ENCODE measurements at places on chromosomes 11 and 22.

- DNase-seq: no peak
Measured at GRCh38 chr11:45298718-45299117, 12.6 kb upstream of the SYT13 start.

- no peak for DNase-seq
Measured at GRCh38 chr22:32919629-32920028, 118.1 kb downstream of the TIMP3 start.

- DNase-seq: no peak
Measured at GRCh38 chr11:102155676-102156075, 45.4 kb downstream of the YAP1 start.

DNA sequence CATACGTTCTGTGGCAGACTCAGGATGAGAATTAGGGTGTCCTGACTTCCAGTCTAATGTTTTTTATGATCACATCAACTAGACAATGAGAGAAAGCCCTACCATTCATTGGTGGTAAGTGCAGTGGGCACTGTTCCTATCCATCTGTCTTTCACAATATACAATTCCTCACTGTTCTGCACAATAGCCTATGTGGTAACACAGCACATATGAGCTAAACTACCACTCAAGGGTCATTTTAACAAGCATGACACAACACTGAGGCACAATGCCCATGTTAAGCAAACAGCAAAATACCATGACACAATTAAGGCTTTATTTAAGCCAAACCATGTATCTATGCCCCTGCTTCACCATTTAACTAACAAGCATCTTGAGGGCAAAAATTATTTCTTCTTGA is 52.3 kb downstream of the SIK3 start:
- no peak for DNase-seq

DNA sequence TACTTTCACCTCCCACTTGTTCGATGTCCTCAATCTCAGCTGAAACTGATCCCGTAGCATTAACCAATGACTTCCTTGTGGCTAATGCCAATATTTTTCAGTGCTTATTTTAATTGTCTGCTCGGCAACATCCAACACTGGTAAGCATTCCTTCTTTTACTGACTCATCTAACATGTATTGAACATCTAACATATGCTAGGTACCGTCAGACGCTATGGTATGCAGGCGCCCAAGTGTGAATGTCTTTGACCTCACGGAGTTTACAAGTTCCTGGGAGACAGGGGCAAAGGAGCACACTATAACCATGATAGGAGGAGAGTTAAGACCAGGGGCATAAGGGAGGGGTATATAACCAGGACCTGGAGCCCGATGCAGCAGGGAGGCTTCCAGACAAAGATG is 1.7 kb downstream of the BRMS1 start:
- DNase-seq: no peak

GRCh38 chr11:70669871-70670675 is 271.7 kb downstream of the CTTN start:
- no peak for DNase-seq

DNA sequence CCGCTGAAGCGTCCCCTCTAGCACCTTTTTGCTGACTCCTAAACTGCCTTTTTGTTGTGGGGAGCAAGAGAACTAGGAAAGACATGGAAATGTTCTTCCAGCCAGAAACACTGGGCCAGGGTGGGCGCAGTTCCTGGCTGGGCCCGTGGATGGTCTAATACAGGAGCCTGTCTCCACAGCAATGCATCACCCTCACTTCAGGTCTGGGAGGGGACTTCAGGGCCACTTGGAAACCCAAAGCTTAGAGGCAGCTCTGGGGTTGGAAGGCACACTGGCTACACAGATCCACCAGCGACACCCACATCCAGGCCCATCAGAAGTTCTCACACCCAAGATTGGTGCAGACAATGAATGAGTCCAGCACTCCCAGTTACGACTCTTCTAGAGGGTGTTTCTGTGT is 120.3 kb downstream of the ETS1 start:
- DNase-seq: no peak

DNA sequence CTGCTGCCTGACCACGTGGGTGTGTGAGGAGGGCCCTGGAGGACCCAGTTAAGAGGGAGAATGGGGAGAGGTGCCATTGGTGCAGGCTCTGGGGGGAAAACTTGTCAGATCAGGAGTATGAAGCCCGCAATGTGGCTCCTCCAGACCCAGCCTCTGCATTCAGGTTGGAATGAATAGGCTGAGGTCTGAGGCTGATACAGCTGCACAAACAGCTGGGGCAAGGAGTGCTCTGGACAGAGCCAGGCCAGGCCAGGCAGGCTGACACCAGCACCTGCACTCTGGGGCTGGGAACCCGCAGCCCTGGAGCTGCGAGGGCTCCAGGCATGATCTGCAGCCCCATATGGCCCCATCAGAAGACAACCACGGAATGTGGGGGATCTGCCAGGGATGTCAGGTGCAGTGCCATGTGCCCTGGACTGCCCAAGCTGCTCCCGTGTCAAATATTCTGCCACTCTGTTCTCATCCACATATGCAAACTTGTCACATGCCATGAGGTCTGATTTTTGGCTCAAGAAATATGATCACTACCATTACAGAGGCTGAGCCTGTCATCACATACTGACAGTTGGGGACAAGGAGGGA is 27.2 kb upstream of the KCNJ11 start:
- no peak for DNase-seq

DNA sequence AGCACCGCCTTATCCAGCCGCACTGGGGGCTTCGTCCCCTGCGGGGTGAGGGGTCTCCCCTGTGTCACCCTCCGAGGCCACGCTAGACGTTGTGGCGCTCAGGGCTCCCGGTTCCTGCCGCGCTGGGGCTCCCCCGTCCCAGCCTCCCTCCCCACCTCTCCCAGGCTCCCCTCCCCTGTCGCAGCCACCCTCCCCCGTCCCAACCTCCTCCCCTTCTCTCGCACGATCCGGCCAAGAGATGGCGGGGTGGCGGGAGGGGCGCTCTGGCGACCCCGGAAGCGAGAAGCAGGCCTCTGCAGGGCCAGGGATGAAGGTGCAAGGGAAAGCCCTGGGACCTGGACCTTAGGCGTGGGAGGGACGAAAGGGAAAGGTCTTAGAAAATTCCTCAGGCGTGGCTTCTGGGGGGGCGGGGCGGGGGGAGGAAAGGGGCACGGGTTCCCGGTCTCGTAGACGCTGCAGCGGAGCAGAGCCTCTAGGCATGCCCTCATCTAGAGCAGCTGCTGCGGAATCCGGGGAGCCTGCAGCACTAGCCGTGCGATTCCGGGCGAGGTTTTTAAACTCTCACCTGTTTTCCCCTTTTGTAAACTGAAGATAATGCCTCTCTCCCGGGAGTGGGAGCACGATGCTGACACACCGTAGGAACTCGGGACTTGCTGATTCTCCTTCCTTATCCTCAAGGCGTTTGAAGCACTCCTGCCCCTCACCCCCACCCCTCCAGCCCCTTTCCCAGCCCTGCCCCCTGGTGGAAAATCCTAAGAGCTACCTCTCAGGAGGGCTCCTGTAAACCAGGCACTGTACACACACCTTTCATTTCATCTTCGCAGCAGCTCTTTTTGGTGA is 14.4 kb downstream of the KCNJ5 start:
- no peak for DNase-seq

GRCh38 chr11:6557761-6558674 is 45.4 kb downstream of the RRP8 start:
- no peak for DNase-seq

- DNase-seq: no peak
Measured at GRCh38 chr11:64058494-64058893, 22.8 kb downstream of the FLRT1 start.

DNA sequence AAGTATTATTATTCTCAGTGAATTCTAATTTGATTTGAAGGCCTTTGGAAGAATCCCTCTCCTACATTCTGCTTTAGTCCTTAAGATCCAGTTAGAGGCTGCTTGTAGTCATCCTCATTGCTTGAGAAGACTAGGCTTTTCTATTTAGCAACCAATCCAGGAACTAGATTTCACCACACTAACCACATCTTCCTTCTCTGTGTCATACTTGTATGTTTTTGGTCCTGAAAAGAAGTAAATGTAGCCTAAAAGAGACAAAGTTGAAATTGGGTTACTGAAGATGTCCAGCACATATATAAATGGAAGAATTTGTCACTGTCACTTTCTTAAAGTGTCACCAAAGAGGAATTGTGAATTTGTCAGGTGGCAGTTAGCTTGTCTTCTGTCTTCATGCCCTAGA is 46.6 kb upstream of the MMP7 start:
- DNase-seq: no peak

DNA sequence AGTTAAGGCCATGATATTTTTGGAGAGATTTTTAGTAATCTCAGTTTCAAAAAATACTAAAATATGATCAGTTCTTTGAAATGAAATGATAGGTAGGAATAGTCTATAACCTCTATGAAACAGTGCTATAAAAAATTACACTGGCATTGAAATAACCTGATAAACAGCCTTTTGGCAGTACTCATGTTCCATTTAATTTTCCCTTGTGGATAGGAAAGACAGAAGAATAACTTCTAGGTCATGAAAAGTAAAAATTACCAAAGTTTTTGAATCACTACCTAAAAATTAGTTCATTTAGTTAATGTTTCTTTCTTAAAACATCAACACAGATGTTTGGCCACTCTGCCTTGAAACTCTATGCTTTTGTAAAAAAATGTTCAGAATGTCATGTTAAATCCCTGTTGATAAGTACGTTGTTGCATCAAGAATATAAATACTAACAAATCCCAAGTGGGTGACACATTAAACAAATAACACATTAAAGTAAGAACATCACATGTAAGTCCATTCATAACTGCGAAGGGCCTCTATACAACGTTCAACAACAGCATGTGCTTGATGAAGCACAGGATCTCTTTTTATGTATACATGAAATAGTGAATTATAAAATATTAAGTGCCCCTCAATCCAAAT is 290.2 kb downstream of the SWAP70 start:
- no peak for DNase-seq

DNA sequence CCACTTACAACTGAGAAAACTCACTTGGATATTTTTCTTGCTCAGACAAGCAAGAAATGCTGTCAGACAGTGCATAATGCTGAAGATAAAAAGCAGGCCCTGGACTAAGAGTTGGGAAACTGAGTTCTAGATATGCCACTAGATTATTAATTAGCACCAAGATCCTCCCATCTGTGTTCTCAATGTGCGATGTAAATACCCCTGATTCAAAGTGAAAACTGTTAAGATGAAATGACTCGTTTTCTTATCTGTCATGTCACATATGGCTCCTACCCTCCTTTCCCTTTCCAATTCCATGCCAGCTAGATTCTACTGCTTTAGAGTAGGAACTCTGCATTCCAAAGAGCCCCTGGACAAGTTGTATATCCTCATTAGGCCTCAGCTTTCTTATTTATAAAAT is 88.9 kb upstream of the CLNS1A start:
- DNase-seq: no peak

GRCh38 chr11:39327302-39327701 is 2132.2 kb downstream of the LRRC4C start:
- DNase-seq: no peak

DNA sequence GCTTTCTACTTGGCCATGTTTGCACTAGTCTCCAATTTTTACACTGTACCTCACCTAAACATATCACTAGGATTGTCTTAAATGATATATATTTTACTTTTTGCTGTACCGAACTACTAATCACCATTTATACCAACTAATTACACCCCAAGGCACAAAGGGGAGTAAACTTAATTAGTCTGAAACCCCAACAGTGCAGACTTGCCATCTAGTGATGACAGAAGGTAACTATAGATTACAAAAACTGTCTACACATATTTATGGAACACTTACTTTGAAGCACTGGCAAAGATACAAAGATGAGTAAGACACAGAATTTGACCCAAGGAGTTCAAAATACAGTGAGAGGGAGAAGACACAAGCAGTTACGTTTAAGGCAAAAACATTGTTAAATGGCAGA is 139.7 kb downstream of the CNTN5 start:
- no peak for DNase-seq

DNA sequence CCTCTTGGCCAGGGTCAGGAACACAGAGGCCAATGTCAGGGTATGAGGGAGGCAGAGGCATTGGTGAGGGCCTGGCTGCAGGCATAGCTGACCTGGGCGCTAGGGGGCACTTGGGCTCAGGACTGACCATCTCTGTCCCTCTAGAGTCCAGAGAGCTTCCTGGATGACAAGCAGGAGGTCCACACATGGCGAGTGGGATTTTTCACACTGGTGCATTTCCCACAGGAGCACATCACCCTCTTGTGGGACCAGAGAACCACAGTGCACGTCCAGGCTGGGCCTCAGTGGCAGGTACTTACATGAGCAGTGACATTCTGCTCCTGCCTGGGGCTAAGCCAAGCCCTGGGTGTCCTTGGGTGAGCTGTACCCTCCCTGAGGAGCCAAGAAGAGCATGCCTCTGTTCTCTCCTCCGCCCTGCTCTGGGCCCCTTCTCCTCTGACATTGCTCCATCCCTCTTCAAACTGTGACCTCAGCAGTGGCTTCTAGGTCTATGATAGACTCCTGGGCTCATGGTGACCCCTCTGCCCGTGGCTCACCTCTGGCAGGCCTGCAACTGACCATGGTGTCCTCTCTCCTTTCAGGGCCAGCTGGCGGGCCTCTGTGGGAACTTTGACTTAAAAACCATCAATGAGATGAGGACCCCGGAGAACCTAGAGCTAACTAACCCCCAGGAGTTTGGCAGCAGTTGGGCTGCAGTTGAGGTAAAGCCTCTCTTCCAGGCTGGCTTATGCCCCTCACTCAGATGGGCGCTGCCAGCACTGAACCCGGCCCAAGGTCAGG is 46.6 kb downstream of the OTOG start:
- DNase-seq: no peak

DNA sequence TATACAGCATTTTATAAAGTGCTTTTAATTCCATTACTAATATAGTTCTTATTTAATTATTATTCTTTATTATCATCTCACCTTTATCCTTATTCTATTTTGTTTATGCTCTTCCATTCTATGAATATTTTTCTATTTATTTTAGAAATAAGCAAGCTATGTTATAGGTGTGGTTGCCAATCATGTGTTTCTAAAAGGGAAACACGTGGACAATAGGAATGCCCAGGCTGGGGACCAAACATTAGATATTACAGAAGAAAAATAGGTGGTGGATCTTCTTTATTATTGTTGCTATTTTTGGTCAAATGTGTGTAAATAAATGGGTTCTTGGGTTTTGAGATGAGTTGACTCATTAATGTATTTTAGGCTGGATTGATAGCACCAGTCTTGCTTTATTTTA is 438.3 kb downstream of the RAB38 start:
- no peak for DNase-seq

GRCh38 chr11:95360377-95361075 is 129.5 kb upstream of the SESN3 start:
- DNase-seq: no peak
